ENCODE measurements at places on chromosomes 16 and 17. TPM values are rescaled to one million over a fixed set of nuclear protein-coding genes. Genes with fewer than 3 reads are reported as not detected.

The MAPK8IP3 gene
- 109 TPM for total RNA-seq

The SYNGR2 gene
- 100 TPM for total RNA-seq

The RAMP2 gene
- 32.3 TPM for total RNA-seq

The ARL5C gene
- 0.27 TPM for total RNA-seq

The SAP30BP gene
- total RNA-seq = 65.1 TPM

The MT4 gene
- total RNA-seq = not detected

The CLEC10A gene
- total RNA-seq = 5.8 TPM

The SLC5A11 gene
- 17.7 TPM for total RNA-seq

The CHAD gene
- total RNA-seq = not detected

The TNK1 gene
- 3.7 TPM for total RNA-seq

The MYH8 gene
- not detected for total RNA-seq

The GGT6 gene
- not detected for total RNA-seq

The EXOC3L1 gene
- total RNA-seq = 1.5 TPM

The KRTAP17-1 gene
- total RNA-seq = not detected

The TIGD7 gene
- 2.3 TPM for total RNA-seq

The MYH3 gene
- total RNA-seq = 3.0 TPM

- no peak for DNase-seq
These were observed 309.2 kb upstream of the CCL2 start for GRCh38 chr17:33945646-33946546.

- no peak for DNase-seq
These were observed 7.0 kb upstream of the ODF4 start for GRCh38 chr17:8332688-8333087.

DNA sequence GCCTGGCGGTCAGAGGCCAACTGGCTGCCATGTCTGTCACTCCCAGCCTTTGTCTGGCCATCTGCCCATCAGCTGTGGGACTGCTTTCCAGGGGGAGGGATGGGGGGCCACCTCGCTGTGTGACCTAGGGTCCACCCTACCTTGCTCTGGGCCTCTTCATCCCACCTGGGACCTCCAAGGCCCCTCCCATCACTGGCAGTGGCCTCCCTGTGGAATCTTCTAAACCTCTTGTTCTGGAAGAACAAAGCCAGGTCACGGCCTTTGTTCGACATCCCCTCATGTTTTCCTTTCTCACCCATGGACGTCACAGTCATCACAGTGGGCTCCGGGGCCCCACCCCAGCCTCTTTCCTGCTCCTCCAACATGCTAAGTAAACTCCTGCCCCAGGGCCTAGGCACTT lies 24.0 kb downstream of the SPNS2 start:
- no peak for DNase-seq

DNA sequence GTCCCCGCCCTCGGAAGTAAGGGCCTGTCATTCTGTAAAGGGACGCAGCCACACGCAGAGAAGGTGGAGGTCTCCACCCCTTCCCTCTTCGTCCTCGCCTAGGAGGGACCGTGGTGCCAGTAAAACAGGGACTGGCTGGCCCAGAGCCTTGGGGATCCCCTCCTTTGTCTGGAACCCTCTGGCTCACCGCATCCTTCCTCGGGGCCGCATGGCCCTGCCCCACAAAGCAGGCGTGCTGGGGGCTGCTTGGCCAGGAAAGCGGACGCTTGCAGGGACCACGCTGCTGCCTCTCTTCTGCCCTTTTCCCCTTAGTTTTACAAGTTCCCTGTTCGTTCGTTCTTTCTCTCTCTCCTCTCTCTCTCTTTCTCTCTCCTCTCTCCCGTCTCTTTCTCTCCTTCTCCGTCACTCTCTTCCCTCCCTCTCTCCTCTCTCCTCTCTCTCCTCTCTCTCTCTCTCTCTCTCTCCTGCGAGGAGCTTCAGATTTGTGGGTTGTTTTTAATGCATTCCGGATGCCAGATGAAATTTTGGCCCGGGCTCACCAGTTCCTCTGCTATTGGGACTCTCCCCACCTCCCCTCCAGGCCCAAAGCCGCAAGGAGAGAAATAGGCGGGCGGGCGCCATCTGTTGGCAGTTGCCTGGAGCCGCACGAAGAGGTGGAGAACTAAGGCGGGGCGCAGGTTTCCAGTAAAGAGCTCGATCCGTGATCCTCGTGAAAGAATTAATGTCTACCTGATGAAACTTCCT lies 35.1 kb upstream of the CDRT4 start:
- peak; percentile 80 for DNase-seq

DNA sequence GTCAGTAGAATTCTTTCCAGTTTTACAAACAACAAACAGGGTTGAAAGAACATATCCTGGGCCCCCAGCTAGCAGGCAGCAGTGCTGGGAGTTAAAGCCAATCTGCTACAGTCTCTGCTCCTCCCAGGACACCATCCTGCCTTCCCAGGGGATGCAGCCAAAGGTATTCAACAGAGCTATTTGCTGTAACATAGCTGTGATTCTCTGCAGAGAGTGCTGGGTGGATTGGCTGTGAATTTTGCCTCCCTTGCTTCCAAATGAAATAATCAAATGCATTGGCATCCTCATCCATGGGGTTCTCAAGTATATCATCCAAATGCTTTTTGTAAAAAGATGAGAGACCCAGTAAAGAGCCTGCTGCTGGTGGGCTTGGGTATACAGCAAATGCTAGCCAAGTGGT lies 124.3 kb downstream of the NPIPB5 start:
- no peak for DNase-seq

DNA sequence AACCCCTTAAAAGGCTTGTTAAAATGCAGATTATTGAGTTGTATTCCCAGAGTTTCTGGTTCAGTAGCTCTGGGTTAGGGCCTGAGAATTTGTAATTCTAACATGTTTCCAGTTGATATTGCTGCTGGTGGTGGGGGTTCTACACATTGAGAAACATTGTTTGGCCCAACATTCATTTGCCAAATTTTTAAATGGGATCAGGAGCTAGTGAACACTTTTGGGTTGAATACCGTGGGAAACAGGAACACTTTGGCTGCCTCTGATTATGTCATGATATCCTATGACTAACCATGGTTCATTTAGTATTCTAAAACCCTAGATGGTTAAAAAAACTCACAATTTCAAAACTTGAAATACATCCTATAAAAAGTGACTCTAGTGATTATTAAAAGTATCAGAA lies 89.3 kb downstream of the RPGRIP1L start:
- no peak for DNase-seq

DNA sequence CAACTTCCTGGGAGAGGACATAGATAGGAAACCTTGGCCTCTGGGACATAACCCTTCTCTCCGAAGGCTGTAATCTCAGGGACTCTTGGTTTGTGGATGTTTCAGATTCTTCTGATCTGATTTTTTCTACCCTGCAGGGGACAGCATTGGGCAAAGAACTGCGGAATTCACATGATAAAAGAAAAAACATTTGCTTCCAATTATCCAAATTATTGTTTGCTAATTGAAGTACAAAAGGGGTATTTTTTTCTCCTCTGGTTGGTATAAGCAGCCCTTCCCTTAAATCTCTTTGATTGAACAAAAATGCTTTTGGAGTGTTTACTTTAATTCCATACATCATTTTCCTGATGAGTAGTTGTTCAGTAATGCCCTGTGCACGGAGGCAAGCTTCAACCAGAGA lies 251.7 kb upstream of the IRX3 start:
- no peak for DNase-seq

- no peak for DNase-seq
These were observed 19.6 kb upstream of the ATP2A3 start for GRCh38 chr17:3983606-3984484.

- no peak for DNase-seq
These were observed 14.2 kb downstream of the B4GALNT2 start for GRCh38 chr17:49146620-49147306.

DNA sequence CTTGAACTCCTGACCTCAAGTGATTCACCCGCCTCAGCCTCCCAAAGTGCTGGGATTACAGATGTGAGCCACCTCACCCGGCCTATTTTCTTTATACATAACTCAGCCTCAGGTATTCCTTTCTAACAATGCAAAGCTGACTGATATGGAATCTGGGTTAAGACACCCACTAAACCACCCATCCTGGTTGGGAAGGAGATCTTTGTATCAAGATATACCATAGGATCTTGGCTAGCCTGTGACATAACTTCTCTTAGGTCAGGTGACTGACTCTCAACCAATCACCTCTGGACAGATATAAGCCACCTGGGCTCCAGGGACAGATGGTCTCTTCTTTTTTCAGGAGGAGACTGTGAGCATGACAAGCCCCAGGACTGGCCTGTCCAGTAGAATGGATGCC lies 51.2 kb upstream of the NKD1 start:
- no peak for DNase-seq

DNA sequence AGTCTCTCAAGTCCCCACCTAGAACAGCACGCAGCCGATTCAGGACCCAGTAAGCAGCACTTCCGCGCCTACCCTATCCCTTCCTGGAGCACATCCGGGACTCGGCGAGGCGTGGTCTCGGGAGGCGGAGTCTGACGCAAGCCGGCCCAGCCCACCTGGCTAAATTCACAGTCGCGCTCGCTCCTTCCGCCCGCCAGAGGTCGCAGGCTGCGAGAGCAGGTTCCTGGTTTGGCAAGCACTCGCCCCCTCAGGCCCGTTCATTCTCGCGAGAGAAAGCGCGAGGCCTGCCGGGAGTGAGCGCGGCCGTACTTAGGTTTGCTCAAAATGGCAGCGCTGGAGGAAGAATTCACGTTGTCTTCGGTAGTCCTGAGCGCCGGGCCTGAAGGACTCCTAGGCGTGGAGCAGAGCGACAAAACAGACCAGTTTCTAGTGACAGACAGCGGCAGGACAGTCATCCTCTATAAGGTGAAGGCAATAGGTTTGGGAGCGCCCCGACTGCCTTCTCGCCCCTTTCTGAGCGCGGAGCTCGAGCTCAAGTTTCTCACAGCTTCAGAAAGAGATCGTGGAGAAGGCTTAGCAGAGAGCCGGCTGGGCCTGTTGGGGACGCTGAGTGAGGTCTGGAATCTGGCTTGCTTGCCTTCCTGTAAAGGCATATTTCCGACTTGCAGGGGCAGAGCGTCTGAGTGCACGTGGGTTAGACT lies at the start of gene NOL11:
TSS of gene NOL11 (plus strand) at position 313 of the 701 bp plus-strand sequence. CDS start at position 325, 12 bp downstream.
- DNase-seq = peak; percentile 94

DNA sequence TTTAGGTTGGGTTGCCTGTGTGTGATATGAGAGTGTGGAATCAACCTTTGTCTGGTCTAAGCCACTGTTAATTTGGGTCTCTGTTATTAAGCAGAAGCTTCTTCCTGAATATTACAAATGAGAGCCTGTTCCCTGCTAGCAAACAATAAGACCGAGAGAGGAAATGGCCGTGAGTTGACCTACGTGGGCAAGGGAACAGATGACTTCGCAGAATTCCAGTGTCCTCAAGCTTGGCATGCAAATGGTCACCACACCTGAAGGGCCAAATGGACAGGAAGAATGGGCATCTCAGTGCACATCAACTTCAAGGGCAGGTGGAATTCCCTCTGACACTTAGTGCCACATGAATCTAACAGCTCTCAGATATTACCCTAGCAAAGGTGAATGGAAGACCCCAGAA lies 250.8 kb upstream of the FOXF1 start:
- no peak for DNase-seq

- no peak for DNase-seq
These were observed 26.3 kb downstream of the TXNDC11 start for GRCh38 chr16:11716336-11716735.

- no peak for DNase-seq
These were observed 256.6 kb downstream of the HS3ST3B1 start for GRCh38 chr17:14557480-14557879.

DNA sequence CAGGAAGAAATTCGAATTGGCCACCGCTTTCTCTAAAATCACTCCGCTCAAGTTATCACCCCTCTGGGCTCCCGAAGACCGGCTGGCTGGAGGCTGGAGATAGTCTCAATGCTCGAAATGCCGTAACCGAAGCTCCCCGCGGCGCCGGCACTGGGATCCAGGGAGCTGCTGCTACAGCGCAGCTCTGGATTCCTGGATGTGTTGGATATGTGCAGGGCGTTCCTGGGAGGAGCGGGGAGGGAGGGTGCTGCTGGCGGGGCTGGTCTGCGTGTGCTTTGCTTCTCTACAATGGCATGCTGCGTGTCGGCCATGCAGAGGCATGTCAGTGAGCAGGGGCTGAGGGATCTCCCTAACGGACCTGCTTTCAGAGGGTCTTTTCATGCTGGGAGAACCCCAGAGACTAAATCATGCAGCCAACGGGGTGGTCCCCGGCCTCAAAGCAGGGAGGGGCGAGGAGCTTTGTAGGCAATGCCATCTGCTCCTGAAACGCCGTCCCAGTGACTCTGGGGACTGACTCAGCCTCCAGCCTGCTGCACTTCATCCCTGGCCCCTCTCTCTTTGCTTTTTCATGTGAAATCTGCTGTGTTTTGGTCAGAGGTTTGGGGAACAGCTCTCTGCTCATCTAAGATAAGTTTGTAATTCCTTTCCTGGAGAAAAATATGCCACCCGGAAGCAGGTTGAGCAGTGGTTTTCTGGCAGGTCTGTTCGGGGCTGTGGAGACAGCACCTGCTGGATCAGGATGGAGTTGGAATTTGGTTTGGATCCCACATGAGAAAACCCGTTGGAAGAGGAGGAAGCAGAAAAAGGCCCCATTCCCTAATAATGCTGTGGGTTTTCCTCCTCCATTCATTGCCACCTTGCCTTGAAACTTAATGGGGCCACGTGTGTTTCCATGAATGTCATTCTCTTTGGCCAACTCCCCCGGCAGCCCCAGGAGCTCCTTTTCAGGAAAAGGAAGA lies 311.4 kb downstream of the SEC14L1 start:
- DNase-seq = no peak

- no peak for DNase-seq
These were observed 52.5 kb downstream of the KANSL1 start for GRCh38 chr17:46140645-46141197.

DNA sequence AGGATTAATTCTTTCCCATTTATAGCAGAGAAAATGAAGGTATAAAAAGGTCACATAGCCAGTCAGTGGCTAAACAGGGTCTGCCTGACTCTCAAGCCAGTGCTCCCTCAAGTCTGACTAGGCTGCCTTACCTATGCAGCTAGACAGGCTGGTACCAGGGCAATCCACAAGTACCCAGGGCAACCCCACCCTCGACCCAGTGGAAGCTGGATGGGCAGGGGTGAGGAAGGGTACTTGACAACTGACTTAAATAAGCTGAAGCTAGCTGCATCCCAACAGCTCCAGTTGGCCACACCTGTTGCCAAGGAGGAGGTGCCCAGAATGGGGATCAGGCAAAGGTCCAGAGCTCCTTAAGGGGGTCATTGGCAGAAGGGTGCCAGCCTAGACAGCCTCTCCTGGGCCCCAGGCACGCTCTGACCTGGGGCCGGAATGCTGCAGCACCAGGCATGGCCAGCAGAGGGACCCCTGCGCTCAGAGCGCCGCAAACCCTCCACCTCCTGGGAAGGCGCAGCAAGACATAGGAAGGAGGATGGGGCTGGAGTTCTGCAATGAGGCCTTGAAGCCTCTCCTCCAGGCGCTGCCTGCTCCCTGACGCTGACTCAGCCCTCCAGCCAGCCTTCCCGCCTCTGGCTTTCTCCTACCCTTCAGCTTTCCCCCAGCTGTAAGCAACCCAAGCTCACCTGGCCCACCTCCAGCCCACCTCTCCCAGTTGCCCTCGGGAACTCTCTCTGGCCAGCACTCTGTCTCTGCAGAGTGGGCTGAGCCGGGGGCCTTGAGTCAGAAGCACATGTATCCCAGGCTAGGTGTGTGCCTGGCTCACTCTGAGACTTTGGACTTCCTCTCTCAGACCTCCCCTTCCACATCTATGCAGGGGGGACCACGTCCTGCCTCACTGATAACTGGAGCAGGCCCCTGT lies 28.8 kb downstream of the MPP2 start:
- DNase-seq = no peak

- no peak for DNase-seq
These were observed 68.7 kb downstream of the CEP95 start for GRCh38 chr17:64575431-64575830.

GRCh38 chr17:65231662-65232335 lies 94.6 kb downstream of the RGS9 start:
- no peak for DNase-seq

GRCh38 chr17:78107976-78108725 lies 20.4 kb downstream of the TMC6 start:
- DNase-seq = no peak
